ENCODE measurements at places on chromosomes 1 and 21.

DNA sequence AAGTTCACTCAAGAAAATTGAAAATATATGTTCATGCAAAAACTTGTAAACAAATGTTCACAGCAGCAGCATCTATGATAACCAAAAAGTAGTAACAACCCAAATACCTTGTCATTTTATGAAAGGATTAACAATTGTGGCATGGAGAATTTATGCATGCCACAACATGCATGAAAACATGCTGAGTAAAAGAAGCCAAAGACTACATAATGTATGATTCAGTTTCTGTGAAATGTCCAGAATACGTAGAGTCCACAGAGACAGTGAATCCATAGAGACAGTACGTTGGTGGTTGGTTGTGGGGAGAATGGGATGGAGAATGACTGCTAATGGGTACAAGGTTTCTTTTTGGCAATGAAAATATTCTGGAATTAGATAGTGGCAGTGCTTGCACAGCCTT, 148.7 kb downstream of the MAST2 start:
- DNase-seq = peak; percentile 20

DNA sequence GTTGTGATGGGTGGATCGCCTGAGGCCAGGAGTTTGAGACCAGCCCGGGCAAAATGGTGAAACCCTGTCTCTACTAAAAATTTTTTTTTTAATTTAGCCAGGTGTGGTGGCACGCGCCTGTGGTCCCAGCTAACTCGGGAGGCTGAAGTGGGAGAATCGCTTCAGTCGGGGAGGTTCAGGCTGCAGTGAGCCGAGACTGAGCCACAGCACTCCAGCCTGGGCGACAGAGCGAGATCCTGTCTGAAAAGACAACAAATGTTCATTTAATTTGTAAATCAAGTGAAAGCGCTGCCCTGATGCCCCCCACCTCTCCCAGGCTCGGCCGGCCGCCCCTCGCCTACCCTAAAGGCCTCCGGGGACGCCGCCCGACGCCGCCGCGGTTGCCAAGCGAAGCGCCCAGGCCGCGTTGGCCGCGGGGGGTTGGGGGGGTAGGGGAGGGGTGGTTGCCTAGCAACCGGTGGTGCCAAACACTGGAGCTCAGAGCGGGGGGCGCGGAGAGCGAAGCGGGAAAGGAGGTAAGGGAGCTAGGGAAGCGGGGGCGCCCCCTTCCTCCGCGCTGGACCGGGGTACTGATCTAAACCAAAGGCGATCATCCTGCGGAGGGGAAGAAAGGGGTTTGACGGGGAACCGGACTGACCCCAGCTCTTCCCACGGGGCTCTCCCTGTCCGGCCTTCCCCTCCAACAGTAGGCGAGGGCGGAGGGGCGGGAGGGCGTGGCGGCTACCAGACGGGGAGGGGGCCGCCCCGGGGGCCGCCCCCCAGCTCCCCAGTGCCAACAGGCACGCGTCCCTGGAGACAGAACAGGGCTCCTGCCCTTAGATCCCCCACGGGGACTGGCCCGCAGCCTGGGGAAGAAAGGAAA, at the start of gene TEKT2:
TSS of gene TEKT2 (plus strand) at position 460 of the 862 bp plus-strand sequence. CDS start 828 bp downstream, outside the sequence.
- peak; percentile 49 for DNase-seq

DNA sequence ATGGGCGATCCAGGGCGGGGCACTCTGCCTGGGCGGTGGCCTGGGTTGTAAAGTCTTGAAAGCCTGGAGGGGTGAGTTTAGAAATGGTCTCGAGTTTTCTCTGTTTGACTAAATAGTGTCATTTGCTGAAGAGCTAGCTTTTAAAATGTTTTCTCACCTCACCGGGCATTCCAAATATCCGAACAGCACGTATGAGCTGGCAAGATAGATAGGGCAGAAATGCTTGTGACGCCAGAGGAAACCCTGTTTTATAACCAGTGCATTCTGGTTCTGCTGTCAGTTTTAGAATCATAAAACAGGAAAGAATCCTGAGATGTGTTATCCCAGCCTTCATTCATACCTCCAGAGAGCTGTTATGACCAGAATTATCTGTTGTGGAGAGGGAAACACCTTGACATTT, 725 bp downstream of the RTCA start:
- DNase-seq = no peak

- DNase-seq = no peak
These were observed 102.2 kb downstream of the OLFML2B start for GRCh38 chr1:161921491-161921890.

DNA sequence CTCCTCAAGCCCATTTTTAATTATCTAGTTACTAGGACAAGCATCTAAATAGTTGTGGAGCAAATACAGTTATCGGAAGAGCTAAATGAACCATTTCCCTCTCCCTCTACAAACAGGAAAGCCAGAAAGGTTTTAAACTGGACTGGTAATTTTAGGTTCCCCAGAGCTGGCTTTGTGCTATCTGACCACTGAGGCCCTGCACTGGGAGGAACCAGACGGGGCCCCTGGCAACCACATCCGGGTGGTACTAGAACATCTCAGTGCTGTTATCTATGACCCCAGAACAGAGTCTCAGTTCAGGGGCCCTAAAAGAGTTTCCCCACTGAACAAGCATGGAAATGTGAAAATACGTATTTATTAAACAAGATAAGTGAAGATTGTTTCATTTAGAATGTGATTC, 7.7 kb upstream of the RSPH1 start:
- no peak for DNase-seq

DNA sequence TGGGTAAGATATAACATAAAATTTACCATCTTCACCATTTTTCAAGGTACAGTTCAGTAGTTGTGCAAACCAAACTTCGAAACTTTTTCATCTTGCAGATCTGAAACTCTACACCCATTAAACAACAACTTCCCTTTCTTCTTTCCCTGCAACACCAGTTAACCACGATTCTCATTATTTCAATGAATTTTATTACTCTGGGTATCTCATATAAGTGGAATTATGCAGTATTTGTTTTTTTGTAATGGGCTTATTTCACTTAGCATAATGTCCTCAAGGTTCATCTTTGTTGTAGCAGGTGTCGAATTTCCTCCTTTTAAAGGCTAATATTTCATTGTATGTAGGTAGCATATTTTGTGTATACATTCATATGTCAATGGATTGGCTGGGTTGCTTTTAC, 146.1 kb downstream of the SPATA46 start:
- no peak for DNase-seq

All from fibroblast of skin of scalp (primary cell).